ENCODE measurements at places on chromosomes 1 and 21.

DNA sequence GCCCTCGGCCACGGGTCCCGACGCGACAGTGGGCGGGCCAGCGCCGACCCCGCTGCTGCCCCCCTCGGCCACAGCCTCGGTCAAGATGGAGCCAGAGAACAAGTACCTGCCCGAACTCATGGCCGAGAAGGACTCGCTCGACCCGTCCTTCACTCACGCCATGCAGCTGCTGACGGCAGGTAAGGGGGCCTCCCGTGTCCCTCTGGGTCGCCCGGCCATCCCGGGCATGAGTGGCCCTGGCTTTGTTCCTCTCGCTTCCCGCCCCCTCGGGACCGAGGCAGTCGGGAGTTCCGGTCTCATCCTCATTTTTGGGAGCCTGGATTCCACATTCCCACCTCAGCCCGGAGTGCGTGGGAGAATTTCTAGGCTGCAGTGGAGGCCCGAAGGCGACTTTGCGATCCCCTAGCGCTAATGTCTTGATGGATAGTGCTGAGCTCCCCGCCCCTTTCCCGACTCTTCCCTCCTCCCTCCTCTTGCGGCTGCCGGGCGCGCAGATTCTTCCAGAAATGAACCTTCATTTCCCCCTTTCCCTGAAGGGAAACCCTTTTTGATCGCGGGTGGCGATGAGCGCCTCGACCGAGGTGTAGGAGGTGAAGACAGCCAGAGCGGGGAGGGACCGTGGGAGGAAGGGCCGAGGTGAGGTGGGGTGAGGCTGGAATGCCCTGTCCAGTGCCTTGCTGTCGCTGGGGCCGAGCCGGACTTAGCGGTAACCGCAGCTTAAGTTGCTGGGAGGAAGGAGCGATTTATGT lies 705 bp downstream of the KHDRBS1 start:
- no peak for DNase-seq

- DNase-seq: no peak
These were observed 24.2 kb upstream of the SYDE2 start for GRCh38 chr1:85224734-85225623.

- no peak for DNase-seq
These were observed 2.4 kb upstream of the POGZ start for GRCh38 chr1:151461694-151462093.

DNA sequence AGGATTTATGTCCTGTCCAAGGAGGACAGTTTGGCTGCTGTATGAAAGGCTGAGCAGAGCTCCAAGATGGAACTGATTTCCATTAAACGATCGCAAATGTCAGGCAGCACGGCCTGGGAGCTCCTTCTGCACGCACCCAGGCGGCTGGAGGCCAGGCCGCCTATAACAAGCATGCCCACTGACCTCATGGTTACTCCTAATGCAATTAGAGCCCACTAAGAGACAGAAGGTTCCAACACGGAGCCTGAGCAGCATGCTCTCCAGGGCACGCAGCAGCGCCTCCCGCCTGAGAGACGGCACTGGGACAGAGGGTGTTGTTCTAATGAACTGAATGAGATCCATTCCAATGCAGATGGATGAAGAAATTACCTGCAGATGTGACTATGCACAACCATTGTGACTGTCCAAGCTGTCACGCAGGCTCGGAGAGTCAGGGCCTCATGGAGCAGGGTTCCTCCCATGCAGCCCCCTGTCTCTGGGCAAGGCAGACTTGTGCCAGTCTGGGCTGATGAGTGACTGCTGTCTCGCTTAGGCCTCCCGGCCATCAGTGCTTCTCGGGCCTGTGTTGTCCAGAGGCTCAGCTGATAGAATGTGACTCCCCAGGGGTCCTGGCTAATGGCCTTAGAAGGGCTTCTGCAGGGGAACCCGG lies 25.2 kb upstream of the CDCA8 start:
- DNase-seq: no peak

- DNase-seq: no peak
These were observed 68.6 kb downstream of the KAZN start for GRCh38 chr1:14666962-14667650.

DNA sequence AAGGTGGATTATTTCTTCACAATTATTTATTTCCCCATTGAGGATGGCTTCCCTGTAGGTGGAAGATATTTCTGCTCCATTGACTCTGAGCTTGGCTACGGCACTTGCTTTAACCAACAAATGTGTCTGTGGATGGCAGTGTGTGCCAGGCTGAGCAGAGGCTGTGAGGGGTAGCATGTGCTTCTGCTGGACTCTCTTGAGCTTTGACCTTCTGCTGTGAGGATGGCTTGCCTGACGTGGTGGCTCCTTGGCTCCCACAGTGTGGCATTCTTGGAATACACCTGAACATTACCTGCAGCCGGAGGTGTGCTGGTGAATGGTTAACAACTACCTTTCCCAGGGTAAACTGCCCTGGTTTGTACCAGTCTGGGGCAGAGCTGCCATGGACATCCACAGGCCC lies 46.8 kb downstream of the WDR3 start:
- no peak for DNase-seq

GRCh38 chr1:103180660-103181059 lies 72.3 kb upstream of the COL11A1 start:
- no peak for DNase-seq

DNA sequence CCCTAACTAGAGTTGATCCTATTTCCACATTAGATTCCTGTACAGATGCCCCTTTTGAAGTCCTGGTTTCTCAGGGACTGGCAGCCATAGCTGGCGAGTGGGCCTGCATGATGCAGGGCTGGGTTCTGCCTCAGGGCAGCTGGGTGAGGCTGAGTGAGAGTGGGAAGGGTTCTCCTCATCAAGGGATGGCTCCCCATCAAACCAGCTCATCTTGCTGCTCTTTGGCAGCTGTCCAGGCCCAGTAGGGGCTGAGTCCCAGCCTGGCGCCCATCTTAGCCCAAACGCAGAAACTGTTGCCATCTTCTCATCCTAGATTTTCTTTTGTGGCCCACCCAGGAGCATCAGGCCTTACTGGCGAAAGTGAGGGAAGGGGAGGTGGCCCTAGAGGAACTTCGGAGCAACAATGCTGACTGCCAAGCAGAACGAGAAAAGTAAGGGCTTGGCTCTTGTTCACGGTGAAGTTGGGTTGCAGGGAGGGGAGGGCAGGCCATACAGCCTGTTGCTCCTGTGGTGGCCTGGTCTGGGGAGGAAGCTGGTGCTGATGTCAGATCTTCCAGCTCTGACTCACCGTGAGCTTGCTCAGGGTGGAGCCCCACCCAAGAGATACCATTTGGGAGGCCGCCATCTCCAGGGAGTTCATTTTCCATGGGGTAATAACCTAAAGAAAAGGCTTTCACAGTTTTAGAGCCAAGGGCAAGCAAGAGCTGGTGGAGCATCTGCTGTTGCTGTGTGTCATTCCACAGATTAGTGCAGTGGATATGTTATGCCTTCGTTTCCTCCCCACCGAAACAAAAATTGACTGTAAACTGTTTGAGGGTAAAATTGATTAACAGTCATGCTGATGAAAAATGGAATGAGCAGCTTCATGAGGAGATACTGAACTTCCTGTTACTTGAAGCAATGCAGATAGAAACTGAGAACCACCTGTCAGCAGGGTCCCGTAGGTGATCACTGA lies 34.7 kb downstream of the TUFT1 start:
- DNase-seq: no peak

- DNase-seq: no peak
These were observed 374.6 kb upstream of the RUNX1 start for GRCh38 chr21:35423709-35424108.

DNA sequence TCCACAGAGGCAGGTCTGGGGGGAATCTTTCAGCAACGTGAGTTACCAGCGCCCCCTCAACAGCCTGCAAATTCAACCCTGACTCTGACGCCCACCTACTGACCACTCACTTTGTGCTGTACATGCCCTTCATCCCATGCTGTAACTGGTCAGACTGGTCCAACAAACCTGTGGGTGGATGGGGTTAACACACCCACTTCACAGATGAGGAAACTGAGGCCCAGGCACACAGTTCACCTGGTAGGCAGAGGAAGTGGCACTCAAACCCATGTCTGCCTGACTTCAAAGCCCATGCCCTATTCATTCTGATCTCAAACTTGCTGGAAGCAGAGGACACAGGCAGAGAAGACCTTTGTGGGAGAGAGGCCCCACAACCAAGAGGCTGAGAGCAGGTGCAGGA lies 172.9 kb downstream of the TRABD2B start:
- DNase-seq: no peak

DNA sequence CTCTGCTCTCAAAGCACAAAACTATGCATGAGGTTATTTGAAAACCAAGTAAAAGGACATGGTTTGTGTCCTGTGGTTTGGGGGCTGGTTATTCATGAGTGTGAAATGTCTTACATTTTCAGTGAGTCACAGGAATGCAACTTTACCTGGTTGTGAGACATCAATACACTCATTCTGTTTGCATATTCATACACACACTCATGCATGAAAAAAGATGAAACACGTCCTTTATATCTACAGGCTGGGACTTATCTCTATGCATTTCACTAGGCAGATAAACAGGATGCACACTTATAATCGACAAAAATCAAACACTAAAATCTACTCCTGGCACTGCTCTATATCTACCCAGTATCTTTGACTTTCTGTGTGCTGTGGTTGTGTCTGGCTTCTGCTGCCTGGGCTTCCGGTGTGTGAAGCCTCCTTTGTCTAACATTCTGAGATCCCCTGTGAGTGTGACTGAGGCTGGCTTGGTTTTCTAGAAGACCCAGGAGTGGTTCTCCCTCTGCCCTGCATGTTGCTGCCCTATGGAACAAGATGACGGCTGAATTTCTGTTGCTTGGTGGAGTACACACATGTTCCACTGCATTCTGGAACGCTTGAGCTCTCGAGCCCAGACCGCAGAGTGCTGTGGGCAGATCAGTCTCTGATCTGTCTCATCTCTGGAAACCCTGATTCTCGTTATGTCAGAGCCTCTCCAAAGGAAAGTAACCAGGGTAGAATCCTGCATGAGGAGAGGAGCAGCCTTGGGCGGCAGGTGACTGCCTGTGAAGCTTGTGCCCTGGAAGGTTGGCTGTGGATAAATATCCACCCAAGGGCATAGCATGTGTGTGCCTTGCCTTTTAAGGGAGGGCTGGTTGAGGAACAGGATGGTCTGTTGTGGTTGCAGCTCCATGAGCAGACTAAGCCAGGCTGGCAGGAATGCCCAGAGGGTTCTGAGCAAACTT lies 19.7 kb upstream of the FASLG start:
- DNase-seq: no peak

- no peak for DNase-seq
These were observed 261.8 kb downstream of the FOXD2 start for GRCh38 chr1:47699492-47700235.

DNA sequence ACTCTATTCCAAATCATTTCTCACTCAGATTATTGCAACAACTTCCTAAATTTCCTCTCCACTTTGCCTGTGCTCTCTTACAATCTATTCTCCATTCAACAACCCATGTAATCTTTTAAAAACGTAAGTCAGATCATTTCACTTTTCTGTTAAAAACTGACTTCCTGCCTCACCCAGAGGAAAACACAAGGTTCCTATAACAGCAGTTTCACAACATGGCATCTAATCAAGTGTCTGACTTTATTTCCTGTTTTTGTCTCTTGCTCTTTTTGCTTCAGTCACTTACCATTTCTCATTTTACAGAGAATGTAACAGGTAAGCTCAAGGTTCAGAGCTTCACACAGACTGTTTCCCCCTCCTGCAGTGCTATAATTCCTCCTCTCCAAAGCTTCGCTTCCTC lies 560.7 kb downstream of the LRRIQ3 start:
- no peak for DNase-seq

DNA sequence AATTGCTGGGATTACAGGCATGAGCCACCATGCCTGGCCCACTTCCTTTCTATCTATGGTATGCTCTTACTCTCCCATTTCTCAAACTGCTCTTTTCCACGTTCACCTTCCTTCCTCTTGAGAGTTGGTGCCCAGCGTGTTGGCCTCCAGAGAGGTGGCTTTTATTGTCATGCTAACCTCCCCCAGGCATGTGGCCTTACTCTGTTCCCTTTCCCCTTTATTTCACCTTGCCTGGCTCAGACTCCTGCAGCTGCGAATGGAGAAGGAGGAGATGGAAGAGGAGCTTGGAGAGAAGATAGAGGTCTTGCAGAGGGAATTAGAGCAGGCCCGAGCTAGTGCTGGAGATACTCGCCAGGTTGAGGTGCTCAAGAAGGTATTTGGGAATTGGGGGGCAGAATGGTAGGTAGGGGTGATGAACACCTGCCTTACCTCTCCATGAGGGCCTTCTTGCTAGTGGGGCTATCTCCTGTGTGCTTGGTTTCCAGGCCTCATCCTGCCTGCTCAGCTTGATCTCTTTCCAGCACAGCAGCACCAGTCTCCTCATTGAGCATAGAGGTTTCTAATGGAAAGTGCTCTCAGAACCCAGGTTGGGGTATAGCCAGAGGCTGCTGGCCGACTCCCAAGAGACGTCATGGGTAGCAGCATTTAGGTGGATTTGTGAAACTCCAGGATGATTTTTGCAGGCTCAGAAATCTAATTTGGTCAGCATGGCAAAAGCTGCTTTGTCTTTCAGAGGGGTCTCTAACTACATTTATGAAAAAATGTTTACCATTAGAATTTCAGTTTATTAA lies 13.2 kb upstream of the TUFT1 start:
- DNase-seq: no peak

GRCh38 chr1:185681034-185681633 lies 53.1 kb upstream of the HMCN1 start:
- DNase-seq: peak; percentile 46

GRCh38 chr21:41189150-41189745 lies 21.3 kb downstream of the BACE2 start:
- no peak for DNase-seq

- no peak for DNase-seq
These were observed 75.0 kb upstream of the DPT start for GRCh38 chr1:168803806-168804510.

- DNase-seq: no peak
These were observed 75.5 kb downstream of the EPS15 start for GRCh38 chr1:51443555-51443954.

GRCh38 chr1:223123011-223123610 lies 19.9 kb downstream of the TLR5 start:
- no peak for DNase-seq

DNA sequence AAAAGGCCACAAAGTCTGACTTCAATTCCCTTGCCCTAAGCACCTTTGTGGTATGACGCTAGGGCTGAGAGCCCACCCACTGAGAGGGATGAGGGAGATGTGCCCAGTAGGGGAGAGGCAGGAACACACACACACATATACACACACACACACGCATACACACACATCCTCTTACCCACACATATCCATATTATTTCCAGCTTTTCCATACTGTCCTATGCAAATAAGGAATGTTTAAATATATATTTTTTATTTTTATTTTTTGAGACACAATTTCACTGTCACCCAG lies 3.0 kb downstream of the RAB25 start:
- no peak for DNase-seq

GRCh38 chr1:32031578-32032274 lies 18.1 kb downstream of the KHDRBS1 start:
- DNase-seq: no peak

Data from NCI-H1048 (cell line).